Lower lobe of right lung (tissue), 2 donors: ENCODE measurements at places on chromosomes 4 and X. TPM values are rescaled to one million over a fixed set of nuclear protein-coding genes. Genes with fewer than 3 reads are reported as not detected.

Gene CENPVL1
- total RNA-seq: not detected

Gene HELT
- total RNA-seq: 0.97 TPM

GRCh38 chr4:153259661-153260060 is 55.4 kb downstream of the TRIM2 start:
- no peak overlapping the region for H3K4me3 ChIP-seq
- DNase-seq: no peak
- H3K4me1 ChIP-seq: no peaks in the 10 kb centered on the region
- H3K36me3 ChIP-seq: no peaks in the 10 kb centered on the region

DNA sequence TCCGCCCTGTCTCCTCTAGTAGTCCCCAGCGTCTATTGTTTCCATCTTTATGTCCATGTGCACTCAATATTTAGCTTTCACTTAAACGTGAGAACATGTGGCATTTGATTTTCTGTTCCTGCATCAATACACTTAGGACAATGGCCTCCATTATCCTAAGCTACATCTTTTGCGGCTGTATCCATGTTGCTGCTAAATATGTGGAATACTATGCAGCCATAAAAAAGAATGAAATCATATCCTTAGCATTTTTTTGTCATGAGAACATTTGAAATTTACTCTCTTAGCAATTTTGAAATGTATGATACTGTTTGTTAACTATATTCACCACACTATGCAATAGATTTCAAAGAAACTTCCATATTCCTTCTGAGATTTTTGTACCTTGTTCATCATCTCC is 19.8 kb upstream of the CD38 start:
- H3K27ac ChIP-seq: no peak overlapping the region
- H3K4me3 ChIP-seq: no peak overlapping the region
- H3K4me1 ChIP-seq: peaks cover 8% of the 10 kb centered on the region

Gene SSX4B
- not detected for total RNA-seq

- H3K4me3 ChIP-seq: no peak overlapping the region
- no peak for DNase-seq
- no peaks in the 10 kb centered on the region for H3K27me3 ChIP-seq
- H3K27ac ChIP-seq: no peak overlapping the region
- H3K36me3 ChIP-seq: peaks cover 12% of the 10 kb centered on the region
- H3K4me1 ChIP-seq: peaks cover 9% of the 10 kb centered on the region
These were observed 7.8 kb upstream of the ZBTB33 start for GRCh38 chrX:120242813-120243212.
